ENCODE measurements at places on chromosomes 6 and 20. TPM values are rescaled to one million over a fixed set of nuclear protein-coding genes. Genes with fewer than 3 reads are reported as not detected.

ZFAND3 gene
- 16.4 TPM for total RNA-seq

RAET1E gene
- 1.3 TPM for total RNA-seq

OR2J3 gene
- not detected for total RNA-seq

FILIP1 gene
- not detected for total RNA-seq

TNFAIP3 gene
- total RNA-seq: 8.4 TPM

SYCP2 gene
- total RNA-seq: 1.5 TPM

Measured in A375 (cell line).